ENCODE measurements at places on chromosomes 16 and 17.

GRCh38 chr17:6456914-6457687, 12.8 kb downstream of the PIMREG start:
- DNase-seq = no peak

DNA sequence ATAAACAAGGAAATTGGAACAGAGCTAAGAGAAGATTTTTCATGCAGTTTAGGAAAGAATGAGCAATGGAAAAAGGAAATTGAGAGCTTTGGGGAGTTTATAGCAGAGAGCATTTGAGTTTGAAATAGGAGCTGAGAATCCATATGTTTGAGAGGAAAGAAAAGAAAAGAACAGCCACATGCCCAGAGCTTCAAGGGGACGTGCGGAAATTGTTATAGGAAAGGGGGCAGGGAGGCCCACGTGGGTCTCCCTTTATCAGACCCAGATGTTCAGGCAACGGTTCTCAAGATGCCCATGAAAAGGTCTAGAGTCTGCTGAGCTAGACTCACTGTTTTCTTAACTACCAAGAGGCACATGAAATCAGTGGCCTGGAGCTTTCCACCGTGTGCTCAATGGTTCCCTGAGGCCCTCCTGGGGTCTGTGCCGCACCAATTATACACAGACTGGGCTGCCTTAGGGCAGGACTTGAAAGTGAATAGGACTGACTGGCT, 31.2 kb downstream of the CHD9 start:
- DNase-seq = no peak

DNA sequence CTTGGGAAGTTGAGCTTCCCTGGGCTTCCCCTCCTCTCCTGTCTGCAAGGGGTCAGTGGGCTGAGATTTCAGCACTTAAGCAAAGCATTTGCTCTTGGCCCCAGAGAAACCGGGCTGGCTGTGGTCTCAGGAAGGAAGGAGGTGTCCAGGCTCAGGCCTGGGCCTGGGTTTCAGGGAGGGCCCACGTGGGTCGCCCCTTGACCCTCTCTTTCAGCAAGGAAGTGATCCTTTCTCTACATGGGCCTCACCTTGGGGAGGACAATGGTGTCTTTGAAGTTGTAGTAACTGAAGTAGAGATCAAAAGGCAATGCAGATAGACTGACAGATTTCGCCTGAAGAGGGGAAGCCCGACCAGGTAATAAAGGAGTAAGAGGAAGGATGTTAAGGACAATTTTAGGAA, 2.7 kb downstream of the NOD2 start:
- no peak for DNase-seq

GRCh38 chr16:60681043-60681442, 1355.2 kb downstream of the CDH8 start:
- no peak for DNase-seq

DNA sequence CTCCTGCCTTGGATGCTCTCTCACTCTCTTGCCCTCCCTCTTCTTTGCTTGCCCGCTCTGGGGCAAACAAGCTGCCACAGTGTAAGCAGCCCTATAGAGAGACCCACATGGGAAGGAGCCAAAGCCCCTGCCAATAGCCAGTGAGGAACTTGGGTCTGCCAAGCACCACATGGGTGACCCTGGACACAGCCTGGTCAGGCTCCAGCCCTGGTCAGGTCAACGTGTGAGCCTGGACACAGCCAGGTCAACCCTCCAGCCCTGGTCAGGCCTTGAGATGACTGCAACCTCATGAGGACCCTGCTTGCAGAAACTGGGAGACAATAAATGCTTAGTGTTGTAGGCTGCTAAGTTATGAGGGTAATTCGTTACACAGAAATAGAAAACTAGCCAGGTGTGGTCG, 14.3 kb upstream of the PHOSPHO1 start:
- no peak for DNase-seq

GRCh38 chr17:57676543-57676942, 68.6 kb downstream of the CCDC182 start:
- DNase-seq = no peak

DNA sequence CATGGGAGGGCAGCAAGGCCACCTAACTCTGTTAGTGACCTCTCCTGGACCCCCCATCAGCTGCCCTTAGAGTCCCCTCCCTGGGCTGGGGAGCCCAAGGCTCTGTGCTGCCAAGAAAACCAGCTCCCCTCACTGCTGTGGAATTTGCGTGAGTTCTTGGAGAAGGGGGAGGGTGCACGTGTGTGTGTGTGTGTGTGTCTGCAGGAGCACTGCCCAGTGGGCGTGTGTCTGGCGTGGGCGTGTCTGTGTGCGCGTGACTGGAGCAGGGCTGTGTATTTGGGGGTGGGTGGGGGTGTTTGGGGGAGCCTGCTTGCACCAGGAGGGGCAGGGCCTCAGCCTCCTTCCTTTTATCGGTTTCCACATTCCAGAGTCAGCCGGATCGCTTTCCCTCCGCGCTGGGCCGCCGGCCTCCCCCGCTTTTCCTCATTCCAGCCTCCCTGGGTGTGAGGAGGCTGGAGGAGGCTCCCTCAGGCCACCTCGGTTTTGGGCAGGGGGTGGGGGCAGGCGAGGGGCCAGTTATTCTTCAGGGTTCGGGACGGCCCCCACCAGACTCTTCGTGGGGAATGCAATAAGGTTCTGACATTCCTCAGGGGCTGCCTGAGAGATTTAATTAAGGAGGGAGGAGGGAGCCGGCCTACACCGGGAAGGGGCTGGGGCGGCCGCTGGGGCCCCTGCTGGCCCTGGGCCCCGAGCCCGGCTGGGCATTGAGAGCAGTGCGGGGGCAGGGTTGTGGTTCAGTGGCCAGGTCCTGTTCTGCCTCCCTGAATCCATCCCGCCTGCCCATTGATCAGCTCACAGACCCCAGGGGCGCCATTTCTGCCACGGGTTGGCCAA, 2.5 kb downstream of the VASN start:
- no peak for DNase-seq

DNA sequence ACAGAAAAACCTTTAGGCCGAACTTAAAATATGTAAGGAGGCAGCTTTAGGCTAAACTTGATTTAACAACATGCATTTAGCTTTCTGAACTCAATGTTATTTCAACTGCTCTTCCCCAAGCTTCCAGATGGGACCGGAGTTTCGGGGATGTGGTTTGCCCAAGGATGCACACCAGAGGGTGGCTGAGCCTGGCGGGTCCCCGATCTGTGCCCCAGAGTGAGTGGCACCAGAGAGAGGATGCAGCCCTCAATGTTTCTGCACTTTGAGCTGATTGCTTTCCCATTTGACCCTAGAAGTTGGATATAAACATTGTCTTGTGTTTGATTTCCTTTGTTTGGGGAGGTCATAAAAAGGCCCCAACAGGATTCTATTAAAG, 348.0 kb upstream of the TNRC6C start:
- DNase-seq = no peak

DNA sequence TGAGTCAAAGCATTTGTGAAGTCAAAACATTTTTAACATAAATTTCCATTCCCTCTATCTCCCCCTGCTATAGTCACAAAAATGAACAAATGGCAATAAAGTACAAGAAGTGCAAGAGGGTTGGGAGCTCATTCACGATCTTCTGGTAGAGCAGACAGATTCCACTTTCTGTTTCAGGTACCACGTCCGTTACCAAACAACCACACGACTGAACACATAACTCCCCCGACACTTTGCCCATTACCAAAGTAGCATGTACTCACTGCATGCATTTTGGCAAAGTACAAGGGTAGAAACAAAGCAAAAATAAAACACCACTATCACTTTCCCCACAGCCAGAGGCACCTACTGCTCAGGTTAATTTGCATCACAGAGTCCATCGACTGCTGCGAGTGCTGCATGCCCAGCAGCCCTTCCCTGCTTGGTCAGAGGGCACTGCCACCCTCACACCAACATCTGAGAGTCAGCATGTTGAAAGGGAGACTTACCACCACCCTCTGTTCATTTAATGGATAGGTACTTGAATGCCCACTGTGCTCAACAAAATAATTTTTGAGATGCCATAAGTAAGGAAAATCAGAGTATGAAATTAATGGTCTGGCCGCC, 150.3 kb upstream of the AXIN2 start:
- no peak for DNase-seq

DNA sequence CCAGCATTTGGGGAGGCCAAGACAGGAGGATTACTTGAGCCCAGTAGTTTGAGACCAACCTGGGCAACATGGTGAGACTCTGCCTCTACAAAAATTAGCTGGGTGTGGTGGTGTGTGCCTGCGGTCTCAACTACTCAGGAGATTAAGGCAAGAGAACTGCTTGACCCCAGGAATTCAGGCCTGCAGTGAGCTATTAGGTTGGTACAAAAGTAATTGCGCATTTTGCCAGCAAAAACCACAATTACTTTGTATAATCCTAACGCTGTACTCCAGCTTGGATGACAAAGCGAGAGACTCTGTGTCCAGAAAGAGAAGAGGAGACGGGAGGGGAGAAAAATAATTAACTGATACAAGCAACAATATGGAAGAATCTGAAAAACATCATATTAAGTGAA, 32.7 kb downstream of the YWHAE start:
- no peak for DNase-seq

- no peak for DNase-seq
These were observed 14.6 kb upstream of the DHX8 start for GRCh38 chr17:43469145-43469544.
